ENCODE measurements at places on chromosomes 7 and 10. TPM values are rescaled to one million over a fixed set of nuclear protein-coding genes. Genes with fewer than 3 reads are reported as not detected.

The FKBP6 gene
- 0.16 TPM for polyA plus RNA-seq

The STOX1 gene
- 14.7 TPM for polyA plus RNA-seq

The HSPB1 gene
- 257 TPM for polyA plus RNA-seq

The EPO gene
- not detected for polyA plus RNA-seq

The CPA2 gene
- polyA plus RNA-seq = 0.63 TPM

GRCh38 chr10:43976292-43976691 is 327.6 kb upstream of the ZNF32 start:
- no peak for DNase-seq

GRCh38 chr7:107047902-107048782 is 3.6 kb downstream of the PRKAR2B start:
- DNase-seq = no peak

GRCh38 chr7:37342688-37343471 is 105.8 kb downstream of the ELMO1 start:
- DNase-seq = no peak

DNA sequence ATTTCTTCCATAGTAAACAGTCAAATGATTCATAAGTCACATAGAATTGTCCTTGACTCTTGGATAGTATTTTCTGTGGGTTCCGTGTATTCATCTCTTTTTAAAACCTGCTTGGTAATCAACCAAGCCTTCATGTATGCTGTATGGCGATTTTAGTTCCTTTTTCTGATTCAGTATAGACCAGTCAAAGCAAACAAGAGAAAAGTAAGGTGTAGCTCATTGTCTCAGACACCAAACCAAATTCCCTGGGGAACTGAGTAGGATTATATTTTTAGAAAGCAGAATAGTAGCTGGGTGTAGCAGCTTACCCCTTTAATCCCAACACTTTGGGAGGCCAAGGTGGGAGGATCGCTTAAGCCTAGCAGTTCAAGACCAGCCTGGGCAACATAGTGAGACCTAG is 240.5 kb downstream of the BBS9 start:
- DNase-seq = no peak

GRCh38 chr7:115477193-115477651 is 553.3 kb downstream of the TFEC start:
- no peak for DNase-seq

DNA sequence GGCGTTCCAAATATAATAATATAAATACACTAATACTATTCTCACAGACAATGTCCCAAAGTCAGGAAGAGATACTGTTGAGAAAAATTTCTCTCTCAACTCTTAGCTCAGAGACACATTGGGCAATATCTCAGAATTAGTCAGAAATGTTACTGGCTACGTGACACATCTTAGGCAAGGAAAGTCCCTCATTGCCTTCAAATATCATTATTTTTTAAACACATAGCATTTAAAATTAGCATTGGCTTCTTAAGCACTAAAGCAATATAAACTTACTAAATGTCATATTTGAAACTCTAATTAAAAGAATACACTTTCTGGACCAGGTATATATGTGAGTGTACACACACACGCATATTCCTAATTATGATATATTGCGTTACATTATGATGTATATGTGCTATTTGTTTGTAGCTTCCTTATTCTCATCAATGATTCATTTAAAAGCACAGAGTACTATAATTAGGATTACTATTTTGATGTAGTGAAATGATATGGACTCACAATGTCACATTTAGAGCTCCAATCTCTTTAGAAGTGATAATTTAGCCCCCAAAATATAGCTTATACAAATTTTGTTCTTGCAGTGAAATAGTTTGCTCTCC is 255.8 kb downstream of the TWIST1 start:
- no peak for DNase-seq

GRCh38 chr10:48625826-48626134 is 20.9 kb upstream of the ARHGAP22 start:
- DNase-seq = no peak

DNA sequence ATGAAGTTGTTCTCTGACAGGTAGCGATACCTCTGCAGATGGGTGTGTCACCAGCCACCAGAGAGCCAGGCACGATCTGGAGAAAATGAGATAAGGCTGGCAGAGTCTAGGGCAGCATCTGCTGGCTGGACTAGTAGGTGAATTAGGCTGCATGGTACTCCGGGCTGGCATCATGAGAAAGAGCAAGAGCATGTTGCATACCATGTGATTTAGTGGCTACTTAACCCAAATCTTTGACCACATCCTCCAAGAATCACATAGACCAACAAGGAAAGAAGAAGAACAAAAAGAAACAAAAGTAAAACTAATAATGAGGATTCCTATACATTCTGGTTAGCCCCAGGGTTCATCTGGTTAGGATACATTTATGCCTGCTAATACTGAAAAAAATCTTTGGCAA is 23.4 kb upstream of the FAM170B start:
- DNase-seq = no peak

GRCh38 chr10:81884856-81885255 is 9.9 kb downstream of the NRG3 start:
- DNase-seq = no peak

DNA sequence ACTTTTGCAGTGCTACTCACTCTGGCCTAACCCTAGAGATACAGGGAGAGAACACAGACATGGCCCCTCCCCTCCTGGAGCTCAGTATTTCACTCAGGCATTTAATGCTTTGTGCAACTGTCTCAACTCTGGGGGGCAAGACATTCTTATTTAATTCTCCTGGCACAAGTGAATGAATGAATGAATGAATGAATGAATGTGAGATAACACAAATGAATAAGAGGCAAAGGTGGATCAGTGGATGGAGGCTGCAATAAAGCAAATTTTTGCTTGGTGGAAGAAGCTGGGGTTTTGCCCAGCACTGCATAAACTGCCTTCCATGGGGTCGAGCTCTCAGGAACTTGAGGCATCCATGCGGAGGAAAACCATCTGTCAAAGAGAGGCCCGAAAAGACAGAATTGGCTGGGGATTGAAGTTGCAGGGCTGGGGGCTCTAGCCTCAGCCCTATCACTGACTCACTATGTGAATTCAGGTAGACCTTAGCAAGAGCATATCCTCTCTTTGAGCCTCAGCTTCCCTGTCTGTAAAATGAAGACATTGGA is 441.4 kb upstream of the ZMIZ1 start:
- DNase-seq = no peak

- no peak for DNase-seq
These were observed 129.0 kb downstream of the ARHGAP22 start for GRCh38 chr10:48475943-48476278.

GRCh38 chr7:107924841-107925504 is 34.0 kb downstream of the DLD start:
- DNase-seq = no peak

DNA sequence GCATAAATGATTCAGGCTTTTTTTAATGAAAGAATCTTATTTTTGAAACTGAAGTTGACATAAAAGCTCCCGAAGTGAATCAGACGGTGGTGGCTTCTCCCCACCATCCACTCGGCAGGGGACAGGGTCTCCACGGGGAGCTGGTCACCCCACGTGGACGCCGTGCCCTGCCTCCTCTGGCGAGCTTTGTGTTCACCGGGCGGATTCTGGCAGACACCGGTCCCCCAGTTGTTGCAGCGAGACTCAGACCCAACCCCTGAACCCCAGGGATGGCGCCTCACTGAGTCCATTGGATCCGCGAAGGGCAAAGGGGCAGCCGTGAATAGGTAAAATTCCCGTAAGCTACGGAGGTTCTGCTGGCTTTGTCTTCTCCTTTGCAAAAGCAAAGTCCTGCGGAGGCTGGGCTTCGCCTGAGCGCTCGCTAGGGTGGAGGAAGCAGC is 38.4 kb downstream of the PTPRN2 start:
- no peak for DNase-seq

DNA sequence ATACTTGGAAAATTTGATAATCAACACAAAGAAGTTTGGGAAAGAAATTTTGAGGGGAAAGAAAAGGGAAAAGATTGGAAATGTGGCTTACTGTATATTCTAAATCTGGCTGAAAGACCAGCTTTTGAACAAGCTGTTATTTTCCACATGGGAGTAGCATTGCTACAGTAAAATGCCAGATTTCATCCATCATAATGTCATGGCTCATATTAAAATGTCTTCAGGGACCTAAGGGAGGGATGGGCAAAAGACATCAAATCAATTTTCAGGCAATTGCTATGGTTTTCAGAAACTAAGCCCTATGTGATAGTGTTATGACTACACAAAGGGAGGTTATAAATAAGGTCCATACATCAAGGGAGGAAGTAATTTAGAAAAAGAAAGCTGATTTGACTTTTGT is 1116.9 kb upstream of the CELF2 start:
- no peak for DNase-seq

- DNase-seq = no peak
These were observed 616.6 kb downstream of the XPNPEP1 start for GRCh38 chr10:109306698-109307097.

GRCh38 chr7:141377906-141378305 is 173.3 kb upstream of the AGK start:
- DNase-seq = no peak

GRCh38 chr7:128099204-128099671 is 68.0 kb upstream of the LRRC4 start:
- no peak for DNase-seq

GRCh38 chr7:132828502-132828901 is 252.2 kb upstream of the PLXNA4 start:
- no peak for DNase-seq

GRCh38 chr7:53466371-53466770 is 430.9 kb downstream of the POM121L12 start:
- no peak for DNase-seq

GRCh38 chr7:22156205-22156604 is 200.7 kb downstream of the RAPGEF5 start:
- DNase-seq = no peak

DNA sequence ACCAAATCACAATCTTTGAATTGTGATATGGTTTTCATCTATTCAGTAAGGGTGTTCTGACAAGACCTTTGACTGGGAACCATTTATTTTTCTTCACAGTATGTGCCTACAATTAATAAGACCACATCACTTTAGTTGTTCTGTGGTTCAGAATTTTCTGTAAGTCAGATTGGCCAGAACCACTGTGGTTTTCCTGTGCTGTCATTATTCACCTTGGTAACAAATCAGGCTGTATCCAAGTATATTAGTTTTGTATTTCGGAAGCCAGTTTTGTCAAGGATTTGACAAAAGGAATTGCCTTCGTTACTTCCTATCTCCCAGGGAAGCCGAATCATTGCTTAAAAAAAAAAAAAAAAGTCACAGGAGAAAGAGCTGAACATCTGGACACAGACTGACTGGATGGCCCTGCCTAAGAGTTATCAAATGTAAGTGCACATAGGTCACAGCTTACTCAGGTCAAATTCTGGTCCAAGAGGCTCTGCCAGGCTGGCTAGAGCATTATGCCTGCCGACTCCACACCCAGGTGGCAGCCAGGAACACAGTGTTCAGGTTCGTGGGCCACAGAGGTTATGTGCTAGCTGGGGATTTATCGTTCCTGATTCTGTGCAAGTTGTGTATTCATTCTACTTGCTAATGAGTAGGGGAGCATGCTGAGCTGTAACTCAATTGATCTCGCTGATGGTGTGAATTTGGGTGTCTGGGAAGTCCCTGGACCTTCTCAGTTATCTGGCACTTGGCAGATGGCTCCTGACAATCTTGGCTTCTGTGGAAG is 175.3 kb downstream of the JAZF1 start:
- no peak for DNase-seq
